GDM1 (cell line): ENCODE measurements at places on chromosomes 5 and 9.

DNA sequence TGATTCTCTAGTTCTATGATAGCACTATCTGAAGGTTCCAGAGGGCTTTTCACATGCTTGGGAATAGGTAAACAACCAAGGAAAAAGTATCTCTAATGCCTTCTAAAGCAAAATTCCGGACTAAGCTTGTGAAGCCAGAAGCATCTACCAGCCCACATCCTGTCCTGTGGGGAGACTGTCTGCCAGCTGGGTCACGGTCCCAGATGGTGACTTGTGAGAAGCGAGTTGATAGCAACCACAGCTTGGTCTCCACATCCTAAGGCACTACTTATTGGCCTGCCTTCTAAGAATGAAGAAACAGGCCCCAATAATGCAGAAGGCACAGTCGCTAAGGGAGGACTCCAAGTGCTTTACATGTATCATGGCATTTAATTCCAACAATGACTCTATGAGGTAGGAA, 184.1 kb upstream of the ADRA1B start:
- DNase-seq: no peak

DNA sequence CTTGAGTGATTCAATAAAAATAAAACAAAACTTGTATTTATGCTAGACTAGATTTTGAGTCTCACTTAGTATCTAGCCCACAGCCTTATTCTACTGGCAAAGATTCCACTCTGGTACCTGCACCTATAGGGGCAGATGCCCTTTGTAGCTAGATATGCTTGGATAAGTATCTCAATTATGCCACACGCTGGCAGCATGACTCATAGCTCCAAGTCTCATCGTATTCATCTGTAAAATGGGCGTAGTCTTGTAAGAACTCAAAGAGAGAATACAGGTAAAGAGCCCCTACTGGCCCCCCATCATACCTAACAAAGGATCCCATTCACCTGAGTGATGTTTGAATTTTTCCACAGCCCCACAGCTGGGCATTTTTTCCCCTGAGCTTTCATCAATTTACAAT, 45.9 kb upstream of the ASTN2 start:
- no peak for DNase-seq

DNA sequence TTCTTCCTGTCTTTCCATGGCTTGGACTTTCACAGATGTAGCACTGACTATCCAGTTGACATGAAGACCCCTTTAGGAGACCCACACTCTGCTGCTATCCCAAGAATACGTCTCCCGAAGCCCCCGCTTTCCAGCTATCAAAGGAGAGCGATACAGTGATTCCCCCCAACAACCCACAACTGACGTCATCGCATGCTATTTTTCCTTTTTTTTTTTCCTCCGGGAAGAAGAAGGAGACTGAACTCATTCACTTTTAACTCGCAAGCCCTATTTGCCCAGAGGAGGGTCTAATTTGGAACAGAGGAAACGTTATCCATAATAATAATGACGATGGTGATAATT, 2.1 kb downstream of the PAPPA start:
- DNase-seq: no peak

- DNase-seq: peak; percentile 68
Measured at GRCh38 chr9:136107155-136107952, 11.3 kb downstream of the TMEM250 start.

DNA sequence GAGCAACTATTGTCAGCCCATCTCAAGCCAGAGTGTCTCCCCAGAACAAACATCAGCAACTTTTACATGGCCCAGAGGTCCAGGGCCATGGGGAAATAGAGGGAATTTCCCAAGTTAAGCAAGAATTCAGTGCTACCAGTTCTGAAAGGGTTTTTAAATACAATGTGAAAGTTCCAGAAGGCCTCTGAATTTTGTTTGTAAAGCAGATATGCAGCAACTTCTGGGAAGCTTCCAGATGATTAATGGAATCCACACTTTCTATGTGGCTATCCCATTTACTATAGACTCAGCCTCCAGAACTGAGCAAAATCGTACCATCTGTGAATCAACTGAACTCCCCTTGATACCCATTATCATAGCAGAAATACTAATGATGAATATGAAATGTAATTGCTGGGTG, 93.8 kb downstream of the FEM1C start:
- no peak for DNase-seq

GRCh38 chr9:112033237-112034215, 136.9 kb downstream of the UGCG start:
- no peak for DNase-seq

GRCh38 chr5:152472083-152472482, 67.0 kb upstream of the NMUR2 start:
- no peak for DNase-seq

- no peak for DNase-seq
Measured at GRCh38 chr5:138793575-138793974, 40.4 kb downstream of the CTNNA1 start.

DNA sequence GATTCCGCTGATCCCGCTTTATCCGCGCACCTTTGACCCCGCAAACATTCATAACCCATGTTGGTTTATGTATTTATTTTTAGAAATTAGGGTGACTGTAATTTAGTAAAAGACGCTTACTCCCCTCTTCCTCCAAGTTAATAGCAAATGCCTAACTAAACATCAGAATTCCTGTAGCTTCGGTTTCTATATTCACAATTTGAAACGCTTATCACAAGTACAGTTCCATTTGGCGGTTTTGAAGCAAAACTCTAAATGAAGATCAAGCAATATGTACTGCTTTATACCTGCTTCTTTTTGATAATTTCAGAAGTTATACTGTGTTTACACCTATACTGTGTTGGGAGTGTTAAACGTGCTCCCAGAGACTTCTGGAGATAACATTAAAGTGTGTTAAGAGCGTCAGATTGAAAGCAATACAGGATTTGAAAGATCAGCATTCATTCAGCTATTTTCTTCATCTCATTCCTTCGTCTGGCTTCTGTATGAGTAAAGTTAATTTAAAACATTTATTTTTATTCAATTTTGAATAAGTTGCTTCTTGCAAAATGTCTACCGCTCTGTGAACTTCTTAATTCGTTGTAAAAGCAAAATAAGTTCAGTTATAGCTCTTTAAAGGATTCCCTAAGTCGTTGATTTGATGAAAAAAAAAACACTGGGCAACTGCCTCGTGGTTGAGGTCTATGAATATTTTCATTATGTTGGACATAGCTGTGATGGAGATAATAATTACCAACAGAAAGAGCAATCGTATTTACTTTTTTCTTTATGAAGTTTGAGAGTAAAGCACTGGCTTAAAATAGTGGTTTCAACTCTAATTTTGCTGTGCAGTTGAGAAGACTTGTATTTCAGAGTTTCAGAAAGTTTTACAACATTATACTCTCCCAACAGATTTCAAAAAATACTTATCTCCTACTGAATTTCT, 2.5 kb downstream of the PRDM6 start:
- no peak for DNase-seq
